ENCODE measurements at places on chromosomes 16 and 17.

DNA sequence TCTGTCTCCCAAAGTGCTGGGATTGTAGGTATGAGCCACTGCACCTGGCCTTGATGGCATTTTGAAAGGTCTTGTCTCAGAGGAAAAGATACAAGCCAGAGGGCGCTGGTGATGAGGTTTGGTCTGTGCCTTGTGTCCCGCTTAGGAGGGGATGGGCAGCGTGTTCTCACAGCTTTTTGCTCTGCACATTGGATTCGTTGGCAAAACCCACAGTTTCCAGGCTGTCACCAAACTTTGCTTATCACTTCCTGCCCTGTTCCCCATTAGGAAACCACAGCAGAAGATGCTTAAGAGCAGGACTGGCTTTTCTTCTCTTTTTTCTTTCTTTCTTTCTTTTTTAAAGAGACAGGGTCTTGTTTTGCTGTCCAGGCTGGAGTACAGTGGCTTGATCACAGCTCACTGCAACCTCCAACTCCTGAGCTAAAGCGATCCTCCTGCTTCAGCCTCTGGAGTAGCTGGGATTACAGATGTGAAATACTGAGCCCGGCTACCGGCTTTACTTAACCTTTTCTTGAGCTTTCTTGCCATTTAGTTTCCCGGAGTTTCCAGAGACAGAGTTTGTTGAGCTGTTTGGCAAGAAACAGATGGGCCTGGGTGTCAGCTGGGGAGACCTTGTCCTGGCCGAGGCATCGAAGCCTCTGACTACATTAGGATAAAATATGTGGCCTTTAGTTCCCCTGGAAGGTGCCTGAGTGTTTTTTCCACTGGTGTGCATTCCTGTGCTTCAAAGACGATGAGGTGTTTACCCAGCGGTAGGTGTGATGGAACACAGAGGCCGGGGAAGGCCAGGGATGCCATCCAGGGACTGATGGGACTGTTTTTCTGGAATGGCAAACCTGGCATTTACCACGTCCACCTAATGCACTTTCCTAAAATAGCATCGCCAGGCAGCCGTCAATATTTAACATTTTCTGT, 112.9 kb downstream of the ABCC1 start:
- DNase-seq = no peak

GRCh38 chr17:50520483-50520882, 12.1 kb upstream of the EPN3 start:
- DNase-seq = no peak

- DNase-seq = no peak
Observed at GRCh38 chr17:78959803-78960202, 19.9 kb downstream of the LGALS3BP start.

- DNase-seq = no peak
Observed at GRCh38 chr17:81448950-81449349, 53.7 kb downstream of the BAHCC1 start.

DNA sequence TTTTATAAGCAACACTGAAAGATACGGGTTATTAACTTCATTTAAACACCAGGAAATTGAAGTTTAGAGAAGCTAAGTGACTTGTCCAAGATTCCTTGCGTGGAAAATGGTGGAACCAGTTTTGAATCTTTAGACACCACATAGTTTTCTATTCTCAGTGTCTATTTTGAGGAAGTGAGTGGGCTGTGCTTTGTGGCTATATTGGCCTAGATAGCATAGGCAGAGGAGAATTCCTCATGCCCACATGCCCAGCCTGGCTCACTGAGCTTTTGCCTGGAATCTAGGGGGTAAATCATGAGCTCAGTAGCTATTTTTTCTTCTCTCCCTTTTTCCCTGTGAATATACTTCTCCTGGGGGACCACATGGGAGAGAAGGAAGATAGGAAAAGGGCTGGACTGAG, 431.3 kb downstream of the HS3ST3B1 start:
- DNase-seq = no peak

- no peak for DNase-seq
Observed at GRCh38 chr17:66803474-66803951, 31.4 kb upstream of the CACNG5 start.

- no peak for DNase-seq
Observed at GRCh38 chr16:89893642-89894548, 20.5 kb downstream of the TCF25 start.

- DNase-seq = no peak
Observed at GRCh38 chr17:50945779-50946222, 79.6 kb upstream of the TOB1 start.

GRCh38 chr16:29007730-29008593, 23.1 kb downstream of the LAT start:
- DNase-seq = no peak

DNA sequence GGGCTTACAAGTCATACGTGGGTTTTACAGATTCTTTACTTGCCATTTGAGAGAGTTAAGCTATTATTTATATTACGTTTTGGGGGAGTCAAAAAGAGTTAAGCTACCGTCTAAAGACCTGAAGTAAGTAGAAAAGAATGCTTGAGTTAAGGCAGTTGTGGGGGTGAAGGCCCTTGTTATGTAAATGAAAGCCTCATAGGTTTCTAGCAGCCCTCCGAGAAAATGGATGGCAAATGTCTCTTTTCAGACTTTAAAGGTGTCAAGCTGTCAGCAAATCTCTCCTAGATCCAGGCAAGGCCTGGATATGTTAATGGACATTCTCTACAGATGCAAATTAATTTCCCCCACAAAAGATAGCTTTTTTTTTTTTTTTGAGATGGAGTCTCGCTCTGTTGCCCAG, 7.2 kb upstream of the EIF4A3 start:
- no peak for DNase-seq

DNA sequence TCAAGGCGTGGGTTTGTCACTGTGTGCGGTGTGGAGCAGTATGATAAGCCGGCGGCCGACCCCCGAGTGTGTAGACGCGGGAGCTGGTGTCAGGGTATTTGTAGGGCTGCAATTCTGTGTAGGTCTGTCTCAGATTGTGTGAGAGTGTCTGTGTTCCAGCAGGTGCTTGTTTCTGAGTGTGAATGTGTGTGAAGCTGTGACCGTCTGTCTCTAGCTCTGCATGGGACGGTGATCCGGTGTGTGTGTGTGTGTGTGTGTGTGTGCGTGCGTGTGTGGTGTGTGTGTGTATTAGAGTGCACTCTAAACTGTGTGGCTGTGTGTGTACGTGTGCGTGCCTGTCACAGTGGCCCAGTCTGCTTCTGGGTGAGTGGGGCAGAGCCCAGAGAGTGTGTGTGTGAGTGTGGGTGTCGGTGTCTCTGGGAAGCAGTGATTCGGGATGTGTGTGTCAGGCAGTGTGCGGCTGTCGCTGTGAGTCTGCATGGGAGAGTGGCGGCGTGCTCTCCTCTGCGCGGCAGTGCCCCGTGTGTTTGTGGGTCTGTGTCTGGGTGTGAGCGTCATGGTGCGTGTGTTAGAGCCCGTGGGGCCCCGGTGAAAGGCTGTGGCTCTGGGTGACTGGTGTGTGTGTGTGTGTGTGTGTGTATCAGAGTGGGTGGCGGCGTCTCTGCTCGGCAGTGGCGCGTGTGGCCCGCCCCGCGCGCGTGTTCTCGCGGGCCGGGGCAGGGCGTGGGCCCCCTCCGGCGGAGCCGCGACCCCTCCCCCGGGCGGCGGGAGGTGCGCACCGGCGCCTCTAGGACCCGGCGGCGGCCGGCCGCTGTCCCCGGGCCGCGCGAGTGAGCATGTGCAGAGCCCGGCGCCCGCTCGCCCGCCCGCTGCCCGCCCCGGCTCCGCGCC, at the start of gene WSCD1:
TSS of gene WSCD1 (plus strand) at position 841 of the 891 bp plus-strand sequence. CDS start 10,280 bp downstream, outside the sequence.
- peak; percentile 27 for DNase-seq

GRCh38 chr17:19533718-19534561, at the start of gene SLC47A1:
Gene SLC47A1, plus strand, starts transcription at chr17:19533854. Its CDS starts 86 bp downstream, at chr17:19533940.
- DNase-seq = peak; percentile 22

- DNase-seq = no peak
Observed at GRCh38 chr16:28937222-28937876, 5.6 kb downstream of the CD19 start.

GRCh38 chr17:58060596-58061191, 22.5 kb upstream of the DYNLL2 start:
- DNase-seq = no peak

DNA sequence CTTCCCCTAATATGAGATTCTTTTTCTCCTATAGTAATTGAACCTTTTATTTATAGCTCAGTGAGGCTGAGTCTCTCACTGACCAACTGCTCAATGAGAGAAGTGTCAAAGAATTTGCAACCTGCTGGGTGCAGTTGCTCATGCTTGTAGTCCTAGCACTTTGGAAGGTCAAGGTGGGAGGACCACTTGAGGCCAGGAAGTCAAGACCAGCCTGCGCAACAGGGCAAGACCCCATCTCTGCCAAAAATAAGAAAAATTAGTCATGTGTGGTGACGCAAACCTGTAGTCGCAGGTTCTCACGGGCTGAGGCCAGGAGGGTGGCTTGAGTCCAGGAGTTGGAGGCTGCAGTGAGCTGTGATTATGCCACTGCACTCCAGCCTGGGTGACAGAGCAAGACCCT, 30.9 kb upstream of the CRYBA1 start:
- no peak for DNase-seq

DNA sequence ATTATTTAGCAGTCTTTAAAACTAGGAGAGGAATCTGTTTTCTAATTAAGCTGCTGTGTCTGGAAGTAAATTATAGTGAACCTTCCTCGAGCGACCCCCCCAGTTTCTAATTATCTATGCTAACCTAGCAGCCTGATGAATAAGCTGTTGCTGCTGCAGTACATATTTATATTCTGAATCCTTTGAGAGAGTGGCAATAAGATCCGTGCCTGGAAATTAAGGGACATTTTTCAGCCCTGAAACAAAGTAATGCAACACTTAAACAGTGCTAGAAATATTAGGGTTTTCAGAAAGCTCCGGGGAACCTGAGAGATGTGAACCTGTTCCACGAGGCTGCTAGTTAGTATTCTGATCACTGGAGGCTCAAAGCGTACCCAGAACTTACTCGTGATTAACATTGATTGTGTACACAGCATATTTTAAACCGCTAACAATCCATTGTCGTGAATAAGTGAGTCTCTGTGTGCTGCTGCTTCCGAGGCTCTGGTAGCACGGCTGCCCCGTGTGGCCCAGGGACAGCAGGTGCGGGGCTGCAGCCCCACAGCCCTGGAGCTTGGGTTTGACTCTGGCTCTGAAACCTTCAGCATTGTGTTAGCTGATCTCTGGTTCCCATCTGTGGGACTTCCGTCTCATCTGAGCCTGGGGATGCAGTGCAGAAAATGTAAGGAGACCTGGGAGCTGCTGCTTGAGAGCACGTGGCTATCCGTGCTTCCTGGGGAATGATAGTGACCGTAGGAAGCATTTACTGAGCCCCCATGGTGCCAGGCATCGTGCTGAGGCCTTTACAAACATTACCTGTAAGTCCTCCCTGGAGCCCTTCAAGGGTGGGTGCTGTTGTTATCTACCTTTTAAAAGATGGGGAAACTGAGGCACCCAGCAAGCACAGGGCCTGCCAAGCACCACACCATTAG, 190.9 kb upstream of the CHMP6 start:
- no peak for DNase-seq

DNA sequence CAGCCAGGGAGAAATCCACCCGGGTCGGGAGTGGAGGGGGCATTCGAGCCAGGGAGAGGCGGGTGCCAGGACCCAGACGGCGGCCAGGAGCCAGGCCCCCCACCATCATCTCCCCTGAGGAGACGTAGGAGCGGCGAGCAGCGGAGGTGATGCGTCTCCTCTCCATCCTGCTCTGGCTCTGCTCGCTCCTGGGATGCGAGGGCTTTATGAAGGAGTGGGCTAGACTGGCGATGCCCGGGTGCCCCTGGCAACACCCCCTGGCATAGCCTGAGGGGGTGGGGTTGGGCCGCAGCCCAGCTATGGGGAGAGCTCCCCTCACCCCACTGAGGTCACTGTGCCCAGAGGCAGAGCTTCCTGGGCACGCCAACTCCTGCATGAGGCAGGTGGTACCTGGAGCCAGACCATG, at the start of gene GFAP:
TSS of gene GFAP (minus strand) at position 180 of the 406 bp plus-strand sequence. CDS start at position 166, 14 bp downstream.
- no peak for DNase-seq

GRCh38 chr16:78324649-78325285, 225.3 kb downstream of the WWOX start:
- no peak for DNase-seq

DNA sequence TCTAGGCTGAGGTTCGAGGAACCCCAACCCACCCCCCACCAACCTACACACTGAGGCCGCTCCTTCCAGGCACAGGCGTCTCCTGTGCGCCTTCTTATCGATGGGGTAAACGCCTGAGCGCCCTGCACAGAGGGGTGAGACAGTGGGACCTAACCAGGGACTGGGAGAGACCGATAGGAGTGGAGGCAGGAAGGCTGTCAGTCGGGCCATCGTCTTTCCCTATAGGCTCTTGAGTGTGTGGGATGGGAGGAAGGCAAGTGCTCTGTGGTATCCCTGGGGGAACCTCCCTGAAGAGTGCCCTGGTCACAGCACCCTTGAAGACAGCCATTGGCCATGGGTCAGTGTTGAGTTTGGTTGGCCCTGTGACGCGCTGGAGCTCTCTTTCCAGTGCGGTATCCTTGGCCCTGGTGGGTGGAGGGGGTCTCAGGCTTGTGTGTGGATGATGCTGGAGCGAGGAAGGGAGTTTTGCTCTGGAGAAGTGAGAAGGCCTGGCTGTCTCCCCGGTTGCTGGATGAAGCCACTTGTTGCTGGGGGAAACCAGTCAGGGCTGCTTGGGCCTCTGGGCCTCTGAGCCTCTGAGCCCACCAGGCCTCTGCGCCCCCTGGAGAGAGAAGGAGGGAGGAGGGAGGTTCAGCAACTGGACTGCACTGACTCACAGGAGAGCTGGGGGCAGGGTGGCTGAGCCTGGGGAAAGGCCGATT, 1.7 kb downstream of the GPRC5C start:
- no peak for DNase-seq

DNA sequence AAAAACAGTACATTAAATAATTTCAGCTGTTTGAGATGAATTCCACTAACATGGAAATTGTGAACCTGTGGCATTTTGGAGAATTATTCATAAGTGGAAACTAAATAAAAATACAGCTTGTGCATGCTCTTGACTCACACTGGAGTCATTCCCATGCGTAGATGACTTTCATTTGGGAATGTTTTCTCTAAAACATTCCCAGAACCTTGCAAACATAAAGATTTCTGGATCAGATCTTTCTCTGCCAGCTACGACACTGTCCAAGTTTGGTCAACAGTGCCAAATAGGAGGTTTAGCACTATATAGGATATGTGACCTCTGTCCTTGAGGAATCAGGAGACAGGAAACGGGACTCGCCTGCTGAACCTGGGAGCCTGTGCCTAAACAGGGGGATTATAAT, 400.9 kb downstream of the SLC39A11 start:
- DNase-seq = no peak

DNA sequence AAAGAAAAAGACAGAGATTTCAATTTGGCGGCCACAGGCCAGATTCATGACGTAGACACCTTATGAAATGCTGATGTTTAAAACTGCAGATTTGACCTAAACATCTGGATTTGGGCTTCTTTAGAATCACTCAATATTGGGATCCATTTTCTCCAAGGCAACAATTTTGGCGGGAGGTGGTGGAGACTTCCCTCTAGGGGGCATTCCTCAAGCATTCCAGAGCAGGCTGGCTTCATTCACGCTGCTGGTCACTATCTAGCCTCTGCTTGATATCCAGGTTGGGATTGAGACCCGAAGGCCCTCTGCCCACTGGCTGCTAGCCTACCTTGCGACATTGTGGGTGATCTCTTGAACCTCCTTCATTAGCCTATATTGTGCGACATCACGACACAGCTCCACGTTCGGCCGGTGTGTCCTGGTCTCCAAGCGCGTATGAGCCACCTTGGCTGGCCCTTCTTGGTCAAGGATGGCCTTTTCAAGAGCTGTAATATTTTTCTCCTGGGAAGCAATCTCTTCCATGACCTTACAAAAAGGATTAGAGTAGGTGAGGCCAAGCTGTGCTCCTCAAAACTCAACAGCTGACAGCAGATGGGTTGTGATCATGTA, 24.5 kb downstream of the FBXO39 start:
- DNase-seq = peak; percentile 16

Data from neural crest cell (in vitro differentiated cells).